ENCODE measurements at places on chromosomes 12 and 14.
A peak's percentile ranks its signal among the peaks of the same experiment; 100 is the strongest.

DNA sequence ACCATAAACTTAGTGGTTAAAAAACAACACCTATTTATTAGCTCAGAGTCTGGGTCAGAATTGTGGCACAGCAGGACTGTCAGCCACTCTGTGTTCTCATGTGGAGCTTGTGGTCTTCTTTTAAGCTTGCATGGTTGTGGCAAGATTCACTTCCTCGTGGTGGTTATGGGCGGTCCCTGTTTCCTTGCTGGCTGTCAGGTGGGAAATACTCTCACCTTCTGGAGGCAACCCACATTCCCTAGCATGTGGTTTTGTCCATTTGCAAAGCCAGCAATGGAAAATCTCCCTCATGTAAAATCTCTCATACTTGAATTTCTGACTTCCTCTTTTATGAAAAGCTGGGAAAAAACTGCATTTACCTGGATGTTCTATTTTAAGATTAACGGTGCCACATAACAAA, 229.8 kb downstream of the ALX1 start:
- DNase-seq, result no peak

DNA sequence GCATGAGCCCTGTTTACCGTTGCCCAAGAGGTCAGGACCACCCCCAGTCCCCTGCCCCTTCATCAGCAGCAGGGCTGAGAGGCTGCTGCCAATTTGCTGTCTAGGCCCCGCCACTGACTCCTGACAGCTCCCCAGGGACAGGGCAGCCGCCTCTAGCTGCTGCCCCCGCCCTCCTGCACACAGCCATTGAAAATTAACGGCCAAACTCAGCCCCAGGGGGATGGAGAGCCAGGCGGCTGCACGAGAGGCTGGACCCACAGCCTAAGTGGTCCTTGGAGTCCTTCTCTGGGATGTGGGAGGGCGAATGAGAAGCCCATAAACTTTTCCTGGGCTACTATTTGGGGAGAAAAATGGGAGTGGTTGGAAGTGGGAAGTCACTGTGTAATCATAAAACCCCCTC, 4.6 kb downstream of the FOXN4 start:
- DNase-seq, result no peak

DNA sequence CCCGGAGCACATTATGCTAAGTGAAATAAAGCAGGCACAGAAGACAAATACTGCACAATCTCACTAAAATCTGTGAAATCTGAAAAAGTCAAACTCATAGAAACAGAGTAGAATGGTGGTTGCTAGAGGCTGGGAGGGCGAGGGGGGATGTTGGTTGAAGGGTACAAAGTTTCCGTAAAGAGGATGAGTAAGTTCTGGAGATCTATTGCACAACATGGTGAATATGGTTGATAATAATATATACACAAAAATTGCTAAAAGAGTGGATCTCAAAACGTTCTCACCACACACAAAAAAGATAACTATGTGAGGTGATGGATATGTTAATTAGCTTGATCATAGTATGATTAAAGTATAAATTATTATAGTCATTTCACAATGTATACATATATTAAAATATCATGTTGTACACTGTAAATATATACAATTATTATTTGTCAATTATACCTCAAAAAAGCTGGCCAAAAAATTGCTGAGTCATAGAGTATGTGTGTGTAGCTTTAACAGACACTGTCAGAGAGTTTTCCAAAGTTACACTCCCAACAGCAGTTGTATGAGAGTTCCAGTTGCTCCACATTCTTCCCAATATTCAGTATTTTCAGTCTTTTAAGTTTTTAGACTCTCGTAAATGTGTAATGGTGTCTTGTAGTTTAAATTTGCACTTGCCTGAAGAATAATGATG, 19.3 kb upstream of the SIX1 start:
- no peak for DNase-seq

DNA sequence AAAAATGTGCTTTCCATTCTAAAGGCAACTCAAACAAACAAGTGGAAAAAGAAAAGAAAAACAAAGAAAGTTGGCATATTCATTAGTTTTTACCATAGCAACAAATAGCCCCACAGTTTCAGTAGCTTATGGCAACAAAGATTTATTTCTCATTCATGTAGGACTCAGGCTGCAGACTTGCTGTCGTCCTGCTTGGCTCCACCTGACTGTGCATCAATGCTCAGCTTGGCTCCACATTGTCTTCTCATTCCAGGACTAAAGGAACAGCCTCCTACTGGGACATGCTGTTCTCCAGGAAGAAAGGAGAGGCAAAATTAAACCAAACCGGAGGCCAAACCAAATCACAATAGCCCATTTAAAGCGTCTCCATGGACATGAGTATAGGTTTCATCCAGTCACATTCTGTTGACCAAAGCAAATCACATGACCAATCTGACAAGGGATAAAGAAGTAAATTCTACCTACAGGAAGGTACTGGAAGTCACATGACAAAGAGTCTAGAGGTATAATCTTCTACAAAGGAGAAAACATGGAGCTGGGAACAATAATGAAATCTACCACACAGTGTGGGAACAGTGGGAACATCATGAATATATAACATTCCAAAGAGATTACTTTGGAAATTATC, 222.5 kb downstream of the PIK3C2G start:
- DNase-seq, result no peak

GRCh38 chr12:62776997-62777396, 158.0 kb downstream of the PPM1H start:
- no peak for DNase-seq

DNA sequence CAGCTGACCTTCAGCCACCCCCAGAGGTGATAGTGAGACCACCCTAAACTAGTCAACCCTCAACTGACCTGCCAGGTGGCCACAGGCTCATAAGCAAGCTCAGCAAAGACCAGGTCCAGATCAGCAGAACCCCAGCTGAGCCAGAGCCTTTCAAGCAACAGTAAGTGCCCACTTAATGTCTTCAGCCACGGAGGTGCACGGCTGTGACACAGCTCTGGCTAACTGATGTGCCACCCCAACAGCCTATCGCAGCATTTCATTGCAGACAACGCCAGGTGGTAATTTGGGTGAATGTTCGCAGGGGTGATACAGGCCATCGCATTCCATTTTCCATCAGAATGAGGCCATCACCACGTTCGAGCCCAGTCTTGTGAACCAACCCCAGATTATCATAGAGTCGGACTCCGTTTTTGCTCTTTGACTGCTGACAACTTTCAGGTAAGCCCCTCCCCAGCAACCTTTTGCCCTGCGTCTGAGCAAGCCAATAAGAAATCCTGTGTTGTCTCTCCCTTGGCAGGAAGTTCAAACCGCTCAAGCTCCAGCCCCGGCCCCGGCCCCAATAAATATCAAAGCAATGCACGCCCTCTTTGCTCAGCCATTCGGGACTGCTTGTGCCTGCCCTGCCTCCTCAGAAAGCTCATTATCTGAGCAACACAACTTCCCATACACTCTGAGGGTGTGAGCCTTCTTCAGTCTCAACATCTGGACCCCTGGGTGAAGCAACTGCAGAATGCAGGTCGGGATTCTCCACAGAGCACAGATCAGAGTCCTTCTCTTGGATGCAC, 44.4 kb downstream of the JAG2 start:
- DNase-seq, result no peak

GRCh38 chr14:27181333-27181732, 583.5 kb upstream of the NOVA1 start:
- no peak for DNase-seq

- no peak for DNase-seq
Measured at GRCh38 chr14:90355540-90356518, 24.1 kb upstream of the NRDE2 start.

DNA sequence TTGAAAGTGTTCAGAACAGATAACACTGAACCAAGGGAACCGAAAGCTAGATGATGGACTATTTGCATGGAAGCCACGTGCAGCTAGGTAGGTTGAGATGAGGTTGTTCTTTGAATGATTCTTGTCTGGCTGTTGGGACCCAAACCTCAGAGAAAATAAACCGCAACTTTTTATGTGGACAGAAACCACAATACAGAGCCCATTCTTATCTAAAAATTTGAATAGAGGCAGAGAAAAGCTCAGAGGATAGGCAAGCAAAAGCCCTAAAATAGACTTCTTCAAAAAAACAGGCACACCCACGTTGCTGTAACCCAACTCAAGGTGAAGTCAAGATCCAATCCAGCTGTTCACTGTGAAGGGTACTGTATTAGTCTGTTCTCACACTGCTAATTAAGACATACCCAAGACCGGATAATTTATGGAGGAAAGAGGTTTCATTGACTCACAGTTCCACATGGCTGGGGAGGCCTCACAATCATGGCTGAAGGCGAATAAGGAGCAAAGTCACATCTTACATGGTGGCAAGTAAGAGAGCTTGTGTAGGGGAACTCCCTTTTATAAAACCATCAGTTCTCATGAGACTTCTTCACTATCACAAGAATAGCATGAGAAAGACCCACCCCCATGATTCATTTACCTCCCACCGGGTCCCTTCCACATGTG, 353.8 kb downstream of the AACS start:
- DNase-seq, result no peak

GRCh38 chr12:2652401-2653081, 142.2 kb upstream of the FKBP4 start:
- DNase-seq, result peak; percentile 72

DNA sequence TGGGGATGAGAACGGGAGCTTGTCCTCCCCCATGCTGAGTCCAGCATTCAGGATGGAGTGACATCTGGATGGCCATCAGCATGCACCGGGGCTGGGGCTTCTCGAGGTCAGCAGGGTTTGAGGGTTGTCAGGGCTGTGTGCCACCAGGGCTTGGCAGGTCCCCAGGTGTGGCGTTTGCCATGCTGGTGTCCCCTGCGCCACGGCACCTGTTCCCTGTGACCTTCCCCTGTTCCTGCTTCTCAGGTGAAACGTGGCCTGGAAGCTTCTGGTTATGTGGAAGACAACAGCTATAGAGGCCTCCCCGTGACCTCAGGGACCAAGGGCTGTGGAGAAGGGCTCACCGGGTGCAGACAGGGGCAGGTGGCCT, 152.4 kb downstream of the KIF26A start:
- no peak for DNase-seq

DNA sequence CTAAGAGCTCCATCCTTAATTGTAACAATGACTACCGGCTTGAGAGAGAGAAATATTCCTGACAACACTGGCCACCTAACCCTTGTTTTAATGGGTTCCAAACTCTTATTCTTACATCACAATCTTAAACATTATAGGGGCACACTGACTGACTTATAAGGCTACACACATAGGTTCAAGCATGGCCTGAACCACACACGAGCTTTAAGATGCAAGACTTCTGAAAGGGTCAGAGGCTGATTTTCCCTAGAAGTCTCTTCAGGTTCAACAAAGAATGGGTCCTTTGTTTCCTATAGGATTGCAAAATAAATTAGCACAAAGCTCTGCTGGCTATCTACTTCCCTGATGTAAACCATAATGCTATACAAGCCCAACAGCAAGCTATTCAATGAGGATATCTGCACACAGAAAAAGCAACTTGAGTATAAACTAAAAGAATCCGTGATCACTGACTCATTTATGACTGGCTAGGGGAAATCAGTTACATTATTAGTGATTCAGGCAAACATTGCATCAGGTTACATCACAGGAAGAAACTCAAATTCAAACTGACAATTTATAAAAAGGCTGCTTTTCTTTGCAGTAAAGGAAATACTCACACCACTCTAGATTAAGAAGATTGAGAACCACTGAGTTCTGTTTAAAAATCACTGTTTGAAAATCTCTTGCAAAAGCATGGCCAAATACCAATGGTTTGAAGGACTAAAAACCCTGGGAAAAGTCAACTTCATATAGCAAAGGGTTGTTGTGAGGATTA, 8.5 kb downstream of the BTG1 start:
- peak; percentile 48 for DNase-seq

DNA sequence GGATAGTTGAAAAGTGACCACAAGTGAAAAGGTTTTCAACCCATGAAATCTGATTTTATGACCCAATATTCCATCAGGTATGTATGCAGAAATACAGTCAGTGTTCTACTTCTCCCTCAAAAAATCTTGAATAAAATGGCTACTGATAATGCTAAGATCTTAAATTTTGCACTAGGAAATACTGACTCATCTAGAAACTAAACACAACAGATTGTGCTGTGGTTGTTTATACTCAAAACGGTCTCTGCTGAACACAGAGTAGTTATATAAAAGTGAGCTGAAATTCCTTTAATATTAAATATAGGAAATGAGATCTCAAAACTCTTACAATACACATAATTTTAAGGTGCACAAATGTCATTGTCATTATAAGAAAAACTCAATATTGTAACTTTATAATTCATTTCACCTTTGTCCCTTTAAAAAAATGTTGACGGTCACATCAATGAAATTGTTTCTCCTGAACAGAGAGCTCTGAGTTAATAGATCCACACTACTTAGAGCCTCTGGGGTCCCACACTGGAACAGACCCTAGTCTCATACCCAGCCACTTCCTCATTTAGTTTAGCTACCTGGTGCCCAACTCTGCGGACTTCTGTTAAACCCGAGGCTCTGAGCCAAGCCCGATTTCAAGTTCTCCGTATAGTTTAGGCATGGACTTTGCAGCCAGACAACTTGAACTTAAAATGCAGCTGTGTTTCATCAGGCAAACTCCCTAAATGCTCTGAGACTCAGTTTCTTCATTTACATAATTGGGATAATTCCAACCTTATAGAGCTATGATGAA, 9.3 kb downstream of the COCH start:
- no peak for DNase-seq

- no peak for DNase-seq
Measured at GRCh38 chr12:3090240-3091037, 13.3 kb downstream of the TSPAN9 start.

- no peak for DNase-seq
Measured at GRCh38 chr14:23445773-23446172, 10.3 kb upstream of the MYH7 start.

DNA sequence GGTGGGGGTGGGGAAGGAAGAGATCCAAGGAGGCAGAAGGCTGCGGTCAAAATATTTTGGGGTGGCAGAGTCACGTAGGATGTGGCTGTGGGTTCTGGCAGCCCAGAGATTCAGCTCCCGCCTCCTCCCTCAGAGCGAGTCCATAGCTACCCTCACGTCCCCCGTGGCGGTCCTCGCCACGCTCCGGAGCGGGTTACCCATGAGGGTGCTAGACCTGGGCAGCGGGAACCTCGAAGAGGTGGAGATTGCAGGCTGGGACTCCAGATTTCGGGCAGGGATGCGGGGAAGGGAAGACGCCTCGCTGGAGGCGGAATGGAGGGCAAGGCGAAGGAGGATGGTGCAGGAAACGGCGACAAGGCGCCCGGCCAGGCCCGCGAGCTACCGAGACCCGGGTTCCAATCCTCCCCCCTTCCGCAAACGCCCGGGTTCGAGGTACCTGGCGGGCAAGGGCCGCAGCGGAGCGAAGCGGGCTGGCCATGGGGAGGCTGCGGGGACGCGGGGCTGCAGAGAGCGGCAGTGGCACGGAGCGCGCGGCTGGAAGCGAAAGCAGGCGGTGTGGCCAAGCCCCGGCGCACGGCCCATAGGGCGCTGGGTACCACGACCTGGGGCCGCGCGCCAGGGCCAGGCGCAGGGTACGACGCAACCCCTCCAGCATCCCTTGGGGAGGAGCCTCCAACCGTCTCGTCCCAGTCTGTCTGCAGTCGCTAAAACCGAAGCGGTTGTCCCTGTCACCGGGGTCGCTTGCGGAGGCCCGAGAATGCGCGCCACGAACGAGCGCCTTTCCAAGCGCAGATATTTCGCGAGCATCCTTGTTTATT, 46.2 kb downstream of the BCAT1 start:
- DNase-seq, result peak; percentile 79

- DNase-seq, result no peak
Measured at GRCh38 chr12:8947737-8948136, 1.7 kb downstream of the M6PR start.
